AG08396 (cell line): ENCODE measurements at places on chromosomes 1 and 21.

GRCh38 chr1:175090780-175091179 lies 23.1 kb downstream of the TNN start:
- no peak for DNase-seq

DNA sequence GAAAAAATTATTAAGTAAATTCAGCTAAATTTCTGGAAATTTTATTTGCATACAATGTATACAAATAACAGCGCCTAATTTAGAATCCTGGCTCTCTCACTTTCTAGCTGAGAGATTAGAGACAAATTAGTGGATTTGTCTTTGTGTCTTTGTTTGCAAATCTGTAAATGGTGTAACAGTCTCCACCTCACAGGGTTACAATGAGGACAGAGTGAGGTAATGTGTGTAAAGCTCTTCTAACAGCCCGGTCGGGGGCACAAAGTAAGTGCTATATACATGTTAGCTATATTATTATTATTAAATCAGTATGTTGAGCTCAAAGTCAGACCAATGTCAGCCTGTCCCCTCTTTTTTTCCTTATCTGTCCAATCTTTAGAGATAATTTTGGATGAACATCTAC lies 5.0 kb upstream of the ADAMTSL4 start:
- DNase-seq, result peak; percentile 4

GRCh38 chr1:15049067-15049466 lies 104.5 kb upstream of the TMEM51 start:
- DNase-seq, result no peak

- no peak for DNase-seq
Observed at GRCh38 chr21:25752416-25752815, 17.6 kb downstream of the GABPA start.

- no peak for DNase-seq
Observed at GRCh38 chr1:43969416-43969745, 429 bp upstream of the DPH2 start.

DNA sequence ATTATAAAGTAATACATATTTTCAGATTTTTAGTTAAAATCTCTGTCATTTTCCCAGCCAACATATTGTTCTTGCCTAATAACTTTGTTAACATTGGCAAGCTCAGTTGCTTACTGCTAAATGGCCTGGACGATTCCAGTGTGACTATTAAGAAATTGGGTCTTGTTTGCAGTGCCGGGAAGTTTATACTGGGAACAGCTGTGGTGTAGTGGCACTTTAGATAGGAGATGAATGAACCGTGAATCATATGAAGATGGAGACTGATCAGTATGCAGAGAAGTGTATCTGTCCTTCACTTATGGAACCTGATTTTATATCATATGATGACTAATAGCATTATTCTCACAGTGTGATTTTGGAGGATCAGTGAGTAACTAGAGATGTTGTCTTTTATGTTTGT lies 3.3 kb downstream of the CHRM3 start:
- DNase-seq, result no peak

- no peak for DNase-seq
Observed at GRCh38 chr21:32334980-32335531, 36.4 kb downstream of the MRAP start.

GRCh38 chr1:221805121-221805520 lies 63.2 kb upstream of the DUSP10 start:
- no peak for DNase-seq

DNA sequence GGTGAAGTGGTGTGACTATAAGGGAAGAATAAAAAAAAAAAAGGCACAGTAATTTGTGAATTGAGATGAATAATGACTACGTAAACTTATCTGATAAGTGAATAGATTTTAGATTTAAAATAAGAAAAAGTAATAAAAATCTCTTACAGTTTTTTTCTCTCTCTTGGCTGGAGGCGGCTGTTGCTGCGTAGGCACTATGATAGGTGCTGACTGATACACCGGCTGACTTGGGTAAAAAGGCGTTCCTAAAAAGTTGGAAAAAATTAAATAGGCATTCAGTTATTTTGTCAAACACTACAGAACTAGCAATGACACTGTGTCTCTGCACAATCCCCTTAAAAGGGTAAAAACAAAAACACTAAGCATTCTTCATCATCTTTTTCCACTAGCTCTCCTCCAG lies 185.7 kb upstream of the HP1BP3 start:
- no peak for DNase-seq

DNA sequence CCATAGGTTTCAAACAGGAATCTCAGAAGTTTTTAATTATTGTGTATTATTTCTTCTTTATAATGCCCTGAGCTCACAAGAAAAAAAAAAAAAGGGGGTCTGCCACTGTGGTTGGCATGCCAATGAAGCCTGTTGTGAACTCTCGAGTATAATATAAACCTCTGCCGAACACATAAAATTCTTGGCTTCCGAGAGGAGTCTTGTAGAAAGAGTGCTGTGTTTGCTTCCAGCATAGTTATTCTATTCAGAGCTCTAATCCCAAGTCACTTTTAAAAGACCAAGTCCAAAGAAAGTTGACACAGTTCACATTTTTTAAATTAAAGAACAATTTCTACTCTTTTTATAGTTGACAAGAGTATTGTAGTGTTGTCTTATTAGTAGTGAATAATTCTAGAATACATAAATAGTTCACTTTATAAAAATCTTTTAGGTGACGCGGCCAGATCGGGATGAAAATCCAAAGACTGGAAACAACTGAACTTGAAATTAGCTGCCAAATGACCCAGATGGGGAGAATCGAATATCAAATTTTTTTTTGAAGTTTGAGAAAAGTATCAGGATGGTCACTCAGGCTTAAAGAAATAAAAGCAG lies 293.2 kb downstream of the DUSP10 start:
- DNase-seq, result no peak

DNA sequence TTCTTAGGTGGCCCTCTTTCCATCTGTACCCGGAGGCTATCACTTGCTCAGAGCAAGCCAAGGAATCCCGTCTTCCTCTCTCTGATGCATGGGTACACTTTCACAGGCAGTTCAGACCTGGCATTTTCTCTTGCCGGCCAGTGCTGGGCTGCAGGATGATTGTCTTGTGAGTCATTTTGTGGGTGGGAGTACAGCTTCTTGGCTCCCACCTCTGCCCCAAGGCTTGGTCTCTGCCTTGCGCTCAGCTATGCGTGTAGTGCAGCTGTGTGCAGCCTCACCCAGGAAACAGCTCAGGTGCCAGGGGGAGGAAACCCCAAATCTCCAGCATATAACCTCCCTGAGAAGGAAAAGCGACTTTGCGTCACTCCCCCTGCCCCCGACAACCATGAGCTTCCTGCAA lies 3.9 kb upstream of the AJAP1 start:
- no peak for DNase-seq

DNA sequence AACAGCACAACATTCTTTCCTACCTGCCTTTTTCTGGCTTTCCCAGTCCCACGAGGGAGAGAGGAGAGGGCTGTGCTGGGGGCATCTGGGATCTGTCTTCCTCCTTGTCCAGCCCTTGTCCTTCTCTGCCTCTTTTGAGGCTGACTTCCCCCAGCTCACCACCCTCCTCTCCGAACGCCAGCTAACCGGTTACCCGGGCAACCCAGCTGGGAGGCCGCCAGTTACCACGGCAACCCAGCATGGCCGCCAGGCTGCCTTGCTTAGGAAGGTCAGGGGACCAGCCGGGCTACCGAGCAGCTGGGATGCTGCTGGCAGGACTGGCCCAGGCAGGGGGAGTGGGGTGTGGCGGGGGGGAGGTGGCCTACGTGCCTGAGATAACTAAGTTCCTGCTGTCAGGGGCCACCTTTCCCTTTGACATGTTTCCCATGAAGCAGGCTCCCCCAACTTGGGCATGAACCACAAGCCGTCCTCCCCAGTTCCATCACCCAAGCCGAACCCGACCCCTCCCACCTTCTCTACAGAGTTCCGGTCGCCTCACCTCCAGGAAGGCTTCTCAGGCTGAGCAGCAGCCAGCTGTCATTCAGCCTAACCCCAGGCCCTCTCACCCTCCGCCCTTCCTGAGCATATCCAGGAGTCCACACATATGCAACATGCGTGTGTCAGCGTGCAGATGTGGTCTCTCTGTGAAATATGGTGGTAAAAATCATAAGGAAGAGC lies 8.7 kb downstream of the PLEKHA6 start:
- DNase-seq, result peak; percentile 91

GRCh38 chr1:16405441-16405840 lies 31.8 kb downstream of the SPATA21 start:
- DNase-seq, result no peak

DNA sequence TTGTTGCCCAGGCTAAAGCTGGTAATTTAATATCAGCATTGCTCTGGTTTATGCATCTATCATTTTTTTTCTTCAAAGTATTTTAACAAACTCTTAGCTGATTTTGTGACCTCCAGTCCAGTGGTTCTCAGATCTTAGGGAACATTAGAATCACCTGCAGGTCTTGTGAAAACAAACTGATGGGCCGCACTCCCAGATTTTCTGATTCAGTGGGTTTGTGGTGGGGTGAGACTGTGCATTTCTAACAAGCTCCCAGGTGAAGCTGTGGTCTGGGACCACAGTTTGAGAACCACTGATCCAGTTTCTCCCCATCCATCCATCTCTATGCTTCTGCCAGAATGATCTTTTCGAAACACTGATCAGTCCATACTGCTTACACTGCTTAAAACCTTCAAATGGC lies 305.7 kb upstream of the USP24 start:
- no peak for DNase-seq

GRCh38 chr1:219325368-219325742 lies 151.7 kb downstream of the LYPLAL1 start:
- DNase-seq, result no peak

- no peak for DNase-seq
Observed at GRCh38 chr21:46058431-46059145, 39.3 kb upstream of the COL6A2 start.

GRCh38 chr1:39653546-39654031 lies 14.1 kb upstream of the HEYL start:
- DNase-seq, result peak; percentile 72

- DNase-seq, result peak; percentile 29
Observed at GRCh38 chr1:236395230-236395946, 1.3 kb downstream of the EDARADD start.

DNA sequence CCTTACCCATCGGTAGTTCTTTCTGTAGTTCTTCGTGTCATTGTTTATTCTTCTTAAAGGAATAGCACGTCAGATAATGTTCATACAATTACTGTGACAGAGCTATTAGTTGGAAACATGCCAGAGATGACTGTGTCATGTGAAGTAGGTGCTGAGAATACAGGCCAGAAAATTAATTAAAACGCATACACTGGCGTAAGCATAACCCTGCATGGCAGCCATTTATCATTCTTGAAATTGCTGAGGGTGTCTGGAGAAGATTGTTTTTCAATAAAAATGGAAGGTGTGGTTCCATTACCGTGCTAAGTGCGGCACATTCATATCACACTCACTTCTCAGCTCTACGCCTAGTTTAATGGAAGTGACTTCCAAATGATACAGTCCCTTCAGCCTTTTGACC lies 7.8 kb downstream of the ETS2 start:
- no peak for DNase-seq

GRCh38 chr1:227037121-227037520 lies 97.0 kb downstream of the COQ8A start:
- DNase-seq, result no peak

DNA sequence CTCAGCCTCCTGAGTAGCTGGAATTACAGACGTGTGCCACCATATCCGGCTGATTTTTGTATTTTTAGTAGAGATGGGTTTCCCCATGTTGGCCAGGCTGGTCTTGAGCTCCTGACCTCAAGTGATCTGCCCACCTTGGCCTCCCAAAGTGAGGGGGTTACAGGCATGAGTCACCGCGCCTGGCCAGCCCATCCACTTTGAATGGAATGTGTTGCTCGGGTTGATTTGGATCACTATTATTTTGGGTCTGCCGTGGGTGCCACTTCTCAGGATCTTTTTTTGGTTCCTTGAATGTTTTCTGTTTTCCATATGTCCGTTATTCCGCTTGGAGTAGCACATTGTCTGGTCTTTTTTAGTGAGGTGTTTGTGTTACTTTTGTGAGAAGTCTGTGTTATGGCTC lies 17.0 kb downstream of the PCNT start:
- DNase-seq, result no peak

- DNase-seq, result no peak
Observed at GRCh38 chr1:62221171-62221570, 26.5 kb downstream of the L1TD1 start.

- no peak for DNase-seq
Observed at GRCh38 chr1:160371346-160371631, 4.4 kb downstream of the NHLH1 start.

DNA sequence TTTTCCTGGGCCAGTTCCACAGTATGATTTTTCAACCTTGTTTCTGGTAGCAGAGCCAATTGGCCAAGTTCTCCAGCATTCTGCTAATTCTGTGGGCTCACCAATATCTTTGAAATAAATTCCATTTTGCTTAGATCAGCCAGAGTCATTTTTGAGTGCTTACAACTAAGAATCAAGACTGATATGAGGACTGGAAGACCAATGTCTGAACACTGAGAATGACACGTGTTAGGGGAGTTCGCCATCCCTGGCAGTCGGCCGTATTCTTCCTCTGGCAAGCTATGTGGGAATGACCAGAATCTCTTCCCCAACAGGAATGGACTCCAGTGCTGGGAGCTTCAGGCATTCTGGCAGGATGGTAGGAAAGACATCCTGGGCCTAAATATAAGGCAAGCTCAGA lies 4.9 kb upstream of the TENT5C start:
- no peak for DNase-seq

GRCh38 chr1:201426479-201427310 lies 5.2 kb upstream of the TNNI1 start:
- DNase-seq, result no peak

DNA sequence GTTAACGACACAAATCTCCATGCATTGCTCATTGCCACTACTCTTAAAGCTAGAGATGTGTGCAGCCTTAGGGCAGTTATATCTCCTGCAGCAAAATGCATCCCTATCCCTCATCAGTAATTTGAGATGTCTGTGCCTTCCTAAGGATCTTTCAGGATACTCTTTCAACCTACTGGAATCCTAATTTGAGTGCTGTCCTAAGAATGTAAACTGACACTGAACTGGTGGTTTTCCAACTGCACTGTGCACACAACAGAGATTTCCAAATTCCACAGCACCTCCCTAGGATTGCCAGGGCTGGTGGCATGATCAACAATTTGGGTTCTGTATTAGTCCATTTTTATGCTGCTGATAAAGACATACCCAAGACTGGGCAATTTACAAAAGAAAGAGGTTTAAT lies 193.9 kb downstream of the LTN1 start:
- DNase-seq, result peak; percentile 20

- peak; percentile 56 for DNase-seq
Observed at GRCh38 chr1:231828182-231828920, 201.8 kb downstream of the DISC1 start.

DNA sequence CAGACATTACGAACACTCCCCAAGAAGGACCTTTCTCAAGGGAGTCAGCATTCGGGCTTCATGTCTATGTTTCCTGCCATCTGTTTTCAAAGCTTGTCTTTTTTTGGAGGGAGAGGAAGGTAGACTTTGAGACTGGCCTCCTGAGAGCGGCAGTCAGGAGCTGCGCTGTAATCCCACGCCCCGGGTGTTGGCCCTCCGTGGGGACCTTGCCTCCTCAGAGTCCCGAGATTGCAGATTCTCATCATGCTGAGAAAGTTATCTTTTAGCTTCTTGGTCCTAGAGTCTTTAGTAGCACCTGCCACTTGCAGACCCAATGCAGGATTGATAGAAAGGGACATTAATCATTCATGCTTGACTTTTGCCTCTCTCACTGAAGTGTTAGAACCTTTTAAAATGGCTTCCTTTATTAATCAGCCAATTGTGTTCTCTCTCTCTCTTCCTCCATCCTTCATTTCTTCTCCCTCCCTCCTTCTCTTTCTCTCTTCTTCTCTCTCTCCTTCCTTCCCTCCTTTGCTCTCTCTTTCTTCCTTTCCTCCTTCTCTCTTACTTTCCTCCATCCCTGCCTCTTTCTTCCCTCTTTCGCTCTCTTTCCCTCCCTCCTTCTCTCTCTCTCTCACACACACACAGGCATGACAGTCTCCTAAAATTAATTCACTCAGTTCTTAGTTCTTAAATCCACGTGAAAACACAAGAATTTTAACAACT lies 25.2 kb upstream of the GNPAT start:
- no peak for DNase-seq
